ENCODE measurements at places on chromosomes 1 and 21. TPM values are rescaled to one million over a fixed set of nuclear protein-coding genes. Genes with fewer than 3 reads are reported as not detected.

- DNase-seq, result no peak
Observed at GRCh38 chr1:150778409-150778808, 12.8 kb upstream of the CTSS start.

The FNDC10 gene
- polyA plus RNA-seq, result 1.3 TPM

DNA sequence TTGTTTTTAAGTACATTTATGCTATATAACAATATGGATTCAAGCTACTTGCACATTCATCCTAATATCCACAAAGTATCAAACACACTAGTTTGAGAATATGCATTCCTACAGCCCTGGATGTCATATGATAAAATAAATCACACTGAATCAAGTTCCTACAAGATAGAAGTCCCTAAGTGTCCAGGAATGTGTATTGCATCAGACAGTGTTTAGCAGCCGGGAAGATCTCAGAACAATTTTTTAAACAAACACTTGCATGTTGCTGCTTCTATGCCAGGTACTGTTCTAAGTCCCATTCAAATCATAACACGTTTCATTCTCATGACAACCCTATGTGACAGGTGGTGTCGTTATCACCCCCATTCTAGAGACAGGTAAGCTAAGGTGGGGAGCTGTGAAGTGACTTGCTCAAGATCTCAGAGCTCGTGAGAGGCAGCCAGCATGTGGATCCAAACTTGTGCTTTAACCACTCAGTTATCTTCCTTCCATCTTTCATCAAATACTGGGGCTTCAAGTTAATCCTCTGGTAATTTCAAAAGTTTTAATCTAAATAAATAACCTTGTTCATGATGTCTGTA, 68.3 kb upstream of the KIF26B start:
- DNase-seq, result no peak

DNA sequence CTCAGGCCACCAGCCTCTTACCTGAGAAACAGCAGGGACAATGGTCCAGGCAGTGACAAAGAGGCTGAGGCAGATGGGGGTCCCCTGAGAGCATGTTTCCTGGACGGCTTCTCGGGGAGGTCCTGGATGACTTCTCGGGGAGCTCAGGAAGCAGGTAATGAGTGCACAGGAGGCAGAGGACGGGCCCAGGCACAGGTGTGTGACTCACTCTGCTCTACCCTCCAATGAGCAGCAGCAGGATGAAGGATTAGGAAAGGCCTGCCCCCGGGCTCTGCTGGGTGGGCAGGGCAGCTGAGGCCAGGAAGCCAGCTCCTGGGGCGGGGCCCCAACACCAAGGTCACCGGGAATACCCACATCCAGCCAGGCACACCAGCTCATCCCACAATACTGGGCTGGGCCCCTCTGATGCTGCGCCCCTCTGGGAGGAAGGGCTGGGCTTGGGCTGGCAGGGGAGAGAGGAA, 17.2 kb upstream of the PTAFR start:
- DNase-seq, result no peak
